ENCODE measurements at places on chromosomes 7 and 10.

DNA sequence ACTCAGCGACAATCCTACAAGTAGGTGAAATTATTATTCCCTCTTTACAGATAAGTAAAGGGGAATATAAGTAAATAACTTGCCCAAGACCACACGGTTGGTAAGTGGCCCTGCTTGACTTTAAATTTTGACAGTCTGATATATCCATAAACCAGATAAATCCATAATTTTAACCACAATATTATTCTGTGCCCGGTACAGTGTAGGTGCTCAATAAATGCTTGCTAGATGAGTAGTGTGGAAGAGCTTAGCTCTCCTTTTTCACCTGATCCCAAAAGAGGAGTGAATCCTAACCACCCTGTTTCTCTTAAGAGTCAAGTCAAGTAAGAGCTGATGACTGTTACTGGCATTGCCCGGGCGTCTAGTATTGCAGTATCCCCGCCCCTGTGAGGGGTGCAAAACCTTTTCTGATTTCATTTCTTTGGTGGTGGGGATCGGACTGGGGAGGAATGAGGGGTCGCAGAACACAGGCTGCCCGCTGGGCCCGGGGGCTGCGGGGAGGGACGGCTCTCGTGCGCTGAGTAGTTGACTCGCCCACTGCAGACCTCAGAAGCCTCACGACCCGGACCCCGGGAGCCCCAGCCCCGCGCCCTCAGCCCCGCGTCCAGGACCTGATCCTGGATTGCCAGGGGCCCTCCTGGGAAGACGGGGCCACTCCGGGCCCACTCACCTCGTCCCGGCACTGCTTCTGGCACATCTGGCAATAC lies 490 bp downstream of the KIN start:
- no peak for DNase-seq

GRCh38 chr10:13165177-13165576 lies 3.8 kb downstream of the MCM10 start:
- no peak for DNase-seq

- no peak for DNase-seq
These were observed 55.3 kb downstream of the TFAM start for GRCh38 chr10:58440484-58440883.

DNA sequence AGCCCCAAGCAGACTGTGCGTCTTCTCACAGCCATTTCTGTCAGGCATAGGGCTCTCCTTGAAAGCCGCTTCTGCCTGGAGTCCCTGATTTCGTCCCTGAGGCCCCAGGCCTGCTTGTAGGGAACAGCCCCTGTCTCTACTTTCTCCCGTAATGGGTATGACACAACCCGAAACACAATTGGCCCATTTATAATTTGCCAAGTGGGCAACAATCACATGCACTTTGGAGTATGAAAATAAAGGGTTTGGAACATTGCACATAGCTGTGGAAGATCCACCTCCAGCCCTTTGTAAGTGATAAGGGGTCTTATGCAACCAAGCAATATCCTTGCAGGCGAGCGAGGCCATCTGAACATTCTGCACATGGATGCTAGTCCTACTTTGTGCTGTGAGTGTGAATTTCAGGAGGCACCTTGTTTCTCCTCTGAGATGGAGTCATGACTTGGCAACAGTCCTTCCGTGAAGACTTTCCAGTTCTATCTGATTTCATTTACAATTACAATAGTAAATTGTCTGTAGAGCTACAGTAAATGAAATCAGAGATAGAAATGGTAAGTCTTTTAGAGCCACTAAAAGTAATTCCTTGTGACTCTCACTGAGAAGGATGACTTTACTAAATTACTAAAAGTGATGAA lies 141.5 kb downstream of the CUBN start:
- DNase-seq = no peak

- DNase-seq = no peak
These were observed 58.9 kb downstream of the PRKAR2B start for GRCh38 chr7:107103369-107103768.

- no peak for DNase-seq
These were observed 8.0 kb upstream of the CFAP70 start for GRCh38 chr10:73366381-73367298.

GRCh38 chr7:50353894-50354595 lies 49.5 kb downstream of the IKZF1 start:
- DNase-seq = no peak

DNA sequence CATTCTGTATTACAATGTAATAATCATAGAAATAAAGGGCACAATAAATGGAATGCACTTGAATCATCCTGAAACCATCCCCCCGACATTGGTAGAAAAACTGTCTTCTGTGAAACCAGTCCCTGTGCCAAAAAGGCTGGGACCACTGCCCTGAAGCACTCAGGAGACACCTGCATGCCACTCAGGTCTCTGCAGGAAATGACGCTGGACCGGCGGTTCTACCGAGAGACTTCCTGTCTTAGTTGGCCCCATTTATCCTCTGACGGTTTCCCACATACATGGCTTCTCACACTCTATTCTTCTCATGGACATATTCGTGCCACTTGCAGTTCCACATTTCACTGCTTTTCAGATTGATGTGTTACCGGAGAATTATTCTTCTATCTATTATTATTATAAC lies 617.5 kb downstream of the SDK1 start:
- DNase-seq = no peak

GRCh38 chr10:82440775-82441174 lies 565.8 kb downstream of the NRG3 start:
- no peak for DNase-seq

DNA sequence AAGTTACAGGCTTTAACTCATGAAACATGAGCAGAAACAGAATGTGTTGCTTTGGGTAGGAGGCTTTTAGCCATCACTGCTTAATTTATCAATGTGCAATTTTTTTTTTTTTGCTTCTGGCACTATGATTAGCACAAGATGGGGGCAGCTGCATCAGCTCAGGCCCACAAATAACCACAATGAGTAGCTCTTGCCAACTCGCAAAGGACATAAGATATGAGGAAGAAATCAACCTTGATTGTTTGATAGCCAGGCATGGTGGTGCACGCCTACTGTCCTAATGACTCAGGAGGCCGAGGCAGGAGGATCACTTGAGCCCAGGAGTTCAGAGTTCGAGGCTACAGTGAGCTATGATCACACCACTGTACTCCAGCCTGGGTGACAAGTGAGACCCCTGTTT lies 12.3 kb downstream of the NOD1 start:
- no peak for DNase-seq

GRCh38 chr7:87231711-87232110 lies 12.2 kb upstream of the TMEM243 start:
- no peak for DNase-seq

DNA sequence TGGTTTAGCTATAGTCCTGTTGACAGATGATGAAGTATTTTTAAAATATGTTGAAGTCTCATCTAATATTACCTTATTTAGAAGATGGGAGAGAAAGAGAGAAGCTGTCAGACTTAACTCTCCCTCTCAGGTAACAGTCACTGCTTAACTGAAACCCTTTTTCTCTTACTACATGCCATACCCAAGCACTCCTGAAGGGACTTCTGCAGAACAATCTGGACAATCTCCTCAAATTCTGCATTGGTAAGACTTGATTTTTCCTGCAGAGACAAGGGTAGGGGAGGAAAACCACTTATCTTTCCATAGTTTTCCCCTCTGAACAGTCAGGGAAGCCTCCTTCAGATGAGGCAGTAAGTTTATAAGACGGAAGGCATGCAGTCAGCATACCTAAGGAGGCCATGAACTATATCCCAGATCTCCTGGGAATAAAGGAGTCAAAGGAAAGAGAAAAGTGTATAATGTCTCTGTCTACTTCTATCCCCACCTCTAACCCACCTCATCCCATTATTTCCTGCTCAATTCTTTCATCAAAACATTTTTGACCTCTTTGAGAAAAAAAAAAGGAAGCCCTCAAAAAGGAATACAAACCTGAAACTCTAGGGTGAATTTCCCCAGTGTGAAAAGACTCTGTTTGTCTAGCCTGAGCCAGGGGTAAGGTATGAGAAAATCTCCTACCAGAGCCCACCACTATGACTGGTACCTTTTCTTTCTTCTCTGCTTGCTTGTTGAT lies 9.4 kb downstream of the ZCWPW1 start:
- no peak for DNase-seq

GRCh38 chr7:35446091-35446490 lies 192.2 kb upstream of the TBX20 start:
- DNase-seq = no peak

- DNase-seq = no peak
These were observed 279.3 kb upstream of the MTPN start for GRCh38 chr7:136256491-136256890.

GRCh38 chr7:130277763-130278643 lies 11.3 kb downstream of the CPA2 start:
- no peak for DNase-seq

DNA sequence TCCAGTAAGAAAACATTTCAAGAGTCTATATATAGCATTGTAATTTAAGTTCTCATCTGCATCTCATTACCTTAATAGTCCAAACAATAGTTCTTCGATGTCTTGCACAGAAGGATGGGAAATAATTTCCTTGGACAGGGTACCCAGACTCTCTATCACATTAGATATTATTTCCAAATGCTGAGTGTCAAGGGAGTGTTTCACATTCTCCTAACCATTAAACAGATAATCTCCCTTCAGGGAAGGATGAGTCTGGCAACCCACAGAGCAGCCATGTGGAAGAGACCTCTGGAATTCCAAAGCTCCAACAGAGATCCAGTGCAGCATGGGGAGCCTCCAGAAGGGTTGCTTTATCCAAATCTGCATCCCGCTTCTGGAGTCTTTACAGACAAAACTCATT lies 89.6 kb downstream of the FZD1 start:
- no peak for DNase-seq

GRCh38 chr7:50304911-50305582 lies 531 bp downstream of the IKZF1 start:
- DNase-seq = no peak

- no peak for DNase-seq
These were observed 28.3 kb upstream of the PIP4K2A start for GRCh38 chr10:22742678-22743077.

DNA sequence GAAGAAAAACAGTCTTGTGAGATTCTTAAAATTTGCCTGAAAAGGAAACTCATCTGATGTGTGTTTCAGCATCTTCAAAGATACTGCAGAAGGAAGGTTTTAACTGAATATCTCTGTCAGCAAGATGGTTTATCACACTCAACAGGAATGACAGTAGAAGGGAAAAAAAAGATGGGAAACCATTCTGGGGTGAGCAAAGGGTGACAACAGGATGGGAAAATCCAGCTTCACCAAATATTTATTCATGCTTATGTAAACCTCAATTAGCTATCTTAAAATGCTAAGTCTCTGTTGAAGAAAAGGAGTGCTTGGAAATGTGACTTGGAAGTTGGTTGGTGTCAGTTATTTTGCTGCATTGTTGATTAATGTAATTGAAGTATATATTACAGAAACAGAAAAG lies 82.2 kb downstream of the FZD1 start:
- no peak for DNase-seq

GRCh38 chr10:117537904-117538524 lies 4.5 kb upstream of the EMX2 start:
- no peak for DNase-seq

- peak; percentile 64 for DNase-seq
These were observed 224.7 kb upstream of the SH2B2 start for GRCh38 chr7:102061981-102062390.

DNA sequence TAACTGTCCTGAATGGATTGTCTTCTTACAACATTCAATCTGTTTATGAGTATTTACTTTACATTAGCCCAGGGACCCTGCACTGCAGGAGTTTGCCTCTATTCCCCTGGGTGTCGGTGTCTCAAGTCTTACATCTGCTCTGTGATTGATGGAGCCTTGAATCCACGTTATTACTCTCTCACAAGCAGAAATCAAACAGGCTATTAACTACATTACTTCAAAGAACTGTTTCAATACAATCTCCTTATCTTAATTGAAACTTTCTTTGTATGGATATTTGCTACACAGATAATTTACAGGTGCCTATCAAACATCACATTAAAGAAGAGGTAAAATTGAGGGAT lies 3.1 kb upstream of the ARID5B start:
- DNase-seq = no peak

- no peak for DNase-seq
These were observed 116.9 kb upstream of the PPIF start for GRCh38 chr10:79230328-79230830.

GRCh38 chr7:141011443-141011842 lies 3.3 kb downstream of the MRPS33 start:
- DNase-seq = no peak

DNA sequence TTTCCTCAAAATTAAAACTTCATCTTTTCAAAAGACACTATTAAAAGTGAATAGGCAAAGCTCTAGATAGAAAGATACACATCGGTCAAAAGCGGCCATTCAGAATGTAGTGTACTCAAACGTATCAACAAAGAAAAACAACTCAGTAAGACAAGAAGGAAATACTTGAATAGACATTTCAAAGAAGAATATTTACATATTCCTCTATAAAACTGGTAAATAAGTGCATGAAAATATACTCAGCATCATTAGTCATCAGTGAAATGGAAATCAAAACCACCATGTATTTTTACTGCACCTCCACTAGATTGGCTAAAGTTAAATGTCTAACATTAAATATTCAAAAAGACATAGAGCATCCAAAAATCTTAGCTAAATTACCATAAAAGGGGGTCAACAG lies 551.1 kb upstream of the SORCS1 start:
- no peak for DNase-seq

GRCh38 chr10:79242620-79243152 lies 104.6 kb upstream of the PPIF start:
- no peak for DNase-seq

GRCh38 chr10:45076891-45077290 lies 76.2 kb downstream of the ZNF22 start:
- DNase-seq = no peak

DNA sequence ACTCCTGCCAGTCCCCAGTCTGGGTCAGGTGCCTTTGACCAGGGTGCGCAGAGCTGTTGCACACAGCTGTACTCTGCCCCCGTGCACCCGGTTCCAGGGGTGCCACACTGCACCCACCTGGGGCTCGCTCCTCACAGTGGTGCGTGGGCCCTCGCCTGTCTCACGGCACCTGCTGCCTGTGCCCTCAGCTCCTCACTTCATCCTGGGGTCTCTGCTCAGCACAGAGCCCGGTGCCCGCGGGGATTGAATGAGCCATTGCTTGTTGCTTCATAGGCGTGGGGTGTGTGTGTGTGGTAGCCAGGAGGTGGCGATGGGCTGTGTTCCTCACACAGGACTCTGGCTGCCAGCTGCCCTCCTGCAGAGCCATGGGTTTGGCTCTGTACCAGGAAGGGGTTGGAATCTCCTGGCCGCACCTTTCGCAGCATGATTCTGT lies 18.5 kb downstream of the EIF3B start:
- DNase-seq = no peak

- DNase-seq = no peak
These were observed 112.6 kb downstream of the AOAH start for GRCh38 chr7:36611703-36612102.

- no peak for DNase-seq
These were observed 63.1 kb upstream of the ICA1 start for GRCh38 chr7:8325067-8325466.

DNA sequence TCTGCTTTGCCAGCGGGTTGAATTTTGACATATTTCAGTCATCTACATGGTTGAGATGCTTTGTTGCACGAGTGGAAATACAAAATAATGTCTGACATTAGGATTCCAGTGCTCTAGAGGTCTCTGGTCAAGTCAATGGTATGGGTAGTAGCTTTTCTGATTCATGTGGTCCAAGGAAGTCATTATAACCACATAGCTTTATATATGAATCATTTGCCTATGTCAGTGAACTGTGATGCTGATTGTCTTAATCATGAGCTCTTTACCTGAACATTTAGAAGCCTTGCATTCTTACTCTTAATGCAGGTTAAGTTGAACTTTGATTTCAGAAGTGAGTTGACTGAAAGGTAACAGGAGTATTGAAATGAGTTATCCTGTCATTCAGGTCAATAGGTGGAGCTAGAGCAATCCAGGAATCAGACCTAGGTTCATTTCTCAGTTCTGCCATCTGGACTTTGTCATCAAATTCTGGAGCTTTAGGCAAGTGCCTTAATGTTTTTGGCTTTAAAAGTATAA lies 3.3 kb downstream of the MAPK8 start:
- DNase-seq = no peak

Data from right atrium auricular region (tissue), 2 donors.